Ovary (tissue), 10 donors: ENCODE measurements at places on chromosomes 1 and 21. TPM values are rescaled to one million over a fixed set of nuclear protein-coding genes. Genes with fewer than 3 reads are reported as not detected.

PKP1 gene
- polyA plus RNA-seq = 0.05 TPM

AMY1A gene
- not detected for polyA plus RNA-seq

FCMR gene
- 6.5 TPM for polyA plus RNA-seq

TENT5C gene
- 11.6 TPM for polyA plus RNA-seq

KLF17 gene
- not detected for polyA plus RNA-seq

DNASE2B gene
- polyA plus RNA-seq = not detected

OR2M3 gene
- polyA plus RNA-seq = not detected

PRMT2 gene
- polyA plus RNA-seq = 124 TPM

LCE6A gene
- polyA plus RNA-seq = not detected

CHODL gene
- polyA plus RNA-seq = 2.6 TPM

SIPA1L2 gene
- polyA plus RNA-seq = 12.3 TPM

DIPK1A gene
- 4.7 TPM for polyA plus RNA-seq

LCE2C gene
- polyA plus RNA-seq = not detected

SDE2 gene
- polyA plus RNA-seq = 13.1 TPM

CCSAP gene
- 3.7 TPM for polyA plus RNA-seq

TTC24 gene
- polyA plus RNA-seq = not detected

NUDT4B gene
- polyA plus RNA-seq = 0.98 TPM

RNF186 gene
- not detected for polyA plus RNA-seq

C1orf87 gene
- 4.4 TPM for polyA plus RNA-seq

PLPP3 gene
- 188 TPM for polyA plus RNA-seq

FOXD2 gene
- polyA plus RNA-seq = 0.10 TPM

ORC1 gene
- 0.43 TPM for polyA plus RNA-seq

KRTAP19-3 gene
- polyA plus RNA-seq = not detected

AVPR1B gene
- not detected for polyA plus RNA-seq

LCE1D gene
- not detected for polyA plus RNA-seq

SPRR2G gene
- not detected for polyA plus RNA-seq

CHIT1 gene
- 0.50 TPM for polyA plus RNA-seq

TRAF5 gene
- polyA plus RNA-seq = 23.2 TPM

PTCH2 gene
- polyA plus RNA-seq = 2.4 TPM

USP25 gene
- polyA plus RNA-seq = 11.9 TPM

CFH gene
- 351 TPM for polyA plus RNA-seq

DPT gene
- polyA plus RNA-seq = 248 TPM

GSTM5 gene
- 259 TPM for polyA plus RNA-seq

MROH9 gene
- not detected for polyA plus RNA-seq

MYBPH gene
- polyA plus RNA-seq = 0.04 TPM
